GM13976 (cell line): ENCODE measurements at places on chromosomes 6 and 20.

DNA sequence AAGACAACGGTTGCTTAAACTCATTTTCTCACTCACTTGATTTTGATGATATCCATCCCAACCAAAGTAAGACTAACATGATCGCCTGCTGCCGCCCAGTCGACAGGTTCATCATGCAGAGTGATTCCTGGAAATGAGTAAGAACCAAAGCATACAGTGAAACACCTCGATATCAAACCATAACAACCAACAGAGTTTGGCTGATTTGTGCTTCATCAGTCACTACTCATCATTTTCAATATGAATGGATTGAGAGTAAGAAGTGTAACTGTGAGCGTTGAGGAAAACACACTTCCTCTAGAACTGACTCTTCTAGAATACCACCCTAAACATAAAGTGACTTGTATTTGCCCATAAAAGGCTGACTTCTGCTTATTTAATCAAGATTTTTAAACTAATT, 29.2 kb upstream of the ALDH8A1 start:
- peak; percentile 13 for DNase-seq

DNA sequence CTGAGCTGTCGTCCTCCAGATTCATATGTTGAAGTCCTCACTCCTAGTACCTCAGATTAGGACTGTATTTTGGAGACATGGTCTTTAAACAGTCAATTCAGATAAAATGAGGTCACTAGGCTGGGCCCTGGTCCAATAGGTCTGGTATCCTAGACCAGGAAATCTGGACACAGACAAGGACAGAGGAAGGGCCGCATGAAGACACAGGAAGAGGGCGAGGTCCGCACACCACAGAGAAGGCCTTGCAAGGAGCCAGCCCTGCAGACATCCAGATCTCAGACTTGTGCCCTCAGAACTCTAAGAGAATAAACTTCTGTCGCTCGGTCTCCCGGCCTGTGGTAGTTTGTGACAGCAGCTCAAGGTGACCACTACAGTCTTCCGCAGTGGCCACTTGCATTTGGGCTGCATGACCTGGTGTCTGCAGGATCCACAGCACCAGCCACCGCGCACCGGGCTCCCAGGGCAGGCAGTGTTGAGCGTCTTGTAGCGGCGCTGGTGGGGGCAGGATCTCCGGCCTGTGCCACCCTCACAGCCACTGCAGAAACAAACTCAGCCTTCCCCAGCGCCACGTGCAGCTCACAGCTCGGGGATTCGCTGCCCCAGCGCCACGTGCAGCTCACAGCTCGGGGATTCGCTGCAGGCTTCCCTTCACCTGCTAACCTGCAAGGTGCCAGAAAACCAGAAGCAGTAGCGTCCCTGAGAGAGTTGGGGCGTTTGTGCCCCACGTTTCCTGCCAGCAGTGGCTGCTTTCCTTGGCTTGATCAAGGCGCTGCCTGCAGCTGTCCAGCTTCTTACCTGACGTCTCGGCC, 6.0 kb upstream of the RBM38 start:
- no peak for DNase-seq

DNA sequence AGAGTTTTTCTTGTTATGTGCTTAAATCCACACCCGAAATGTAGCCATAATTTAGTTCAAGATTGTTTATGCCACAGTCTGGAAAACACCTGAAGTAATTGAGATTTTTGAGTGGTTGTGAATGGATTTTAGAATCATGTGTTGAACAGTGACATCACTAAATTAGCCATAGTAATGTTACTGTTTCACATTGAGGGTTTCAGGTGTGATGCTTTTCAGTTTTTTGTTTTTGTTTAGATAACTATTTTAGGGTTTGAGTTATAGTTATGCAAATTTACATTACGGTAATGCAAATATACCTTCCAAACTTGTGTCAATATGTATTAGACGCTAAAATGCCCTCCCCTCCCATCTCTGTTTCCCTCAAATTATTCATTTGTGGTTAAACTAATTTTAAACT, 22.9 kb downstream of the QKI start:
- DNase-seq = no peak

DNA sequence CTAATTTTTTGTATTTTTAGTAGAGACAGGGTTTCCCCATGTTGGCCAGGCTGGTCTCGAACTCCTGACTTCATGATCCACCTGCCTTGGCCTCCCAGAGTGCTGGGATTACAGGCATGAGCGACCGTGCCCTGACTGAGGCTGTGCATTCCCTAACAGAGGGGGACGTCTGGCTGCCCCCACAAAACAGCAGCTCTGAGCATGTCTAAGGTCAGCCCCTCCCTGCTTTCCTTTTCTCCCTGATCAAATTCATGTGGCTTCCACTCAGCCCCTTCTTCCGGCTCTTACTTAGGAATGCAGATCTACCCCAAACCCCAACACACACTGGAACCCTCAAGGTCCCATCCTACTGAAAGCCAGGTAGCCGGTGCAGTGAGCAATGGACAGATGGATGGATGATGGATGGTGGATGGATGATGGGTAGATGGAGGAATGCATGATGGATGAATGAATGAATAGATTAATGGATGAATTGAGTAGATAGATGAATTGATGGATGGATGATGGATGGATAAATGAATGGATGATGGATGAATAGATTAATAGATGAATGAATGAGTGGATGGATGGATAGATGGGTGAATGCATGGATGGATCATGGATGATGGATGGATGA, 91.5 kb upstream of the BHLHE23 start:
- no peak for DNase-seq

DNA sequence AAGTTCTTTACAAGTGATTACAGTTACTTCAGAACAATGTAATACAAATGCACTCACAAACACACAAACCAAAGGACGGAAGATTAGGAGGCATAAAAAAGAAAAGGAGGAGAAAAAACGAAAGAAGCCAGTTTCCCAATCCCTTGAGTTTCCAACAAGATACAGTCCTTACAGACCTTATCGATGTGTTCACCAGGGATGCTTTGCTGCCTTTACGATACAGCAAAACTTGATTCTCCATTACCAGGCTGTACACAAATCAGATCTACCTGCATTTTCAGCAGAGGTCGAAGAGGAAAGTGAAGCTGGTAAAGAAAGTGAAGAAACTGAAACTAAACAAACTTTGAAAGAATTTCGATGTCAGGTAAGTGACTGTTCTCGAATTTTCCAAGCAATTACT, 62.6 kb upstream of the SMIM8 start:
- DNase-seq = no peak

DNA sequence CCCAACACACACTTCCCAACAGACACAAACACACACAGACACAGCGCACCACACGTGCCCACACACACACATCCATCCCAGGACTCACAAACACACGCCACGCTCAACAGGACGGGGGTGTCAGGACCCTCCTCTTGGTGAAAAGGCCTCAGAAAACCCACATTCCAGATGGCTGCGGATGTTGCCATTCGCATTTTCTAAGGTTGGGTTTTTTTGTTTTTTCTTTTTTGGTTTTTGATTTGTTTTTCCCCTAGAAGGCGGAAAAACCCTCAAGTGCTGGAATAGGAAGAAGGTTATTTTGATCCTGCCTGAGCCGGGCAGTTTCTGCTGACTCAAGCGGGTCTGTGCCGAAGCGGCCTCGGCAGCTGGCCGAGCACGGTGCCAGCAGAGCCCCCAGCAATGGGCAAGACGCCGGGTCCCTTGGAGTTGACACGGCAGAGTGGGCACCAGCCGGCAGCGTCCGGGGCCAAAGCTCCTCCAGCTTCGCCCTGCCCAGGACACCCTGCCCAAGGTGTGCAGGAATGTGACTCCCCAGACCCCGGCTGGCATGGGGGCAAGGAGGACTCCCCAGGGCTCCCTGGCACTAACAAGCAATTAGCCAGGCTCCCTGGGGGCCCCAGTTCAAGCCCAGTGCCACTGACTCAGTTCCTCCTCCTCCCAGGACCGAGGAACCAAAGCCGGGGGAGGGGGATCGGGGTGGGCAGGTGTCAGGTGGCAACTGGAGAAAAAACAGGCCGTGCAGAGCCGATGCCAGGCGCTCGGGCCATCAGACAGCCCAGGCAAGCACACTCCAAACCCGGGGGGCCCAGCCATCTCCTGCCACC, 40.9 kb upstream of the ZBP1 start:
- DNase-seq = peak; percentile 26

- peak; percentile 91 for DNase-seq
Measured at GRCh38 chr6:37222125-37222967, 35.2 kb upstream of the TBC1D22B start.

- DNase-seq = no peak
Measured at GRCh38 chr6:7762760-7763159, 36.9 kb downstream of the BMP6 start.

GRCh38 chr6:90328004-90328403, 31.4 kb upstream of the BACH2 start:
- no peak for DNase-seq

DNA sequence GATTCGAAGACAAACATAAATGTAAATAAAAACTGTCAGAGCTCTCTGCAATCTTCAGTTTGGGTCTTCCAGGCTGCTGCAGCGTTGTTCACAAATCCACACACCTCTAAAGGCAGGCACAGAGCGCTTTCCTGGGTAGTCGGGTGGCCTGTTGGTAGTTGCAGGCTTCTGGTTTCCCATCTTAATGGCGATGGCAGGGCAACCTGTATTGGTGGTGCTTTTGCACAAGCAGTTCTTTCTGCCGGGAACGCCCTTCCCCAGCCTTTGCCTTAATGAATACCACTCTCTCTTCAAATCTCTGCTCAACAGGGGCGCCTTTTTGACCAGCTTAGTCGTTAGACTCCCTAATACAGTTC, 723 bp upstream of the IFT52 start:
- DNase-seq = peak; percentile 45

- DNase-seq = peak; percentile 29
Measured at GRCh38 chr6:30481211-30481964, 7.9 kb upstream of the HLA-E start.

- DNase-seq = no peak
Measured at GRCh38 chr6:4687989-4688947, 87.9 kb upstream of the CDYL start.

DNA sequence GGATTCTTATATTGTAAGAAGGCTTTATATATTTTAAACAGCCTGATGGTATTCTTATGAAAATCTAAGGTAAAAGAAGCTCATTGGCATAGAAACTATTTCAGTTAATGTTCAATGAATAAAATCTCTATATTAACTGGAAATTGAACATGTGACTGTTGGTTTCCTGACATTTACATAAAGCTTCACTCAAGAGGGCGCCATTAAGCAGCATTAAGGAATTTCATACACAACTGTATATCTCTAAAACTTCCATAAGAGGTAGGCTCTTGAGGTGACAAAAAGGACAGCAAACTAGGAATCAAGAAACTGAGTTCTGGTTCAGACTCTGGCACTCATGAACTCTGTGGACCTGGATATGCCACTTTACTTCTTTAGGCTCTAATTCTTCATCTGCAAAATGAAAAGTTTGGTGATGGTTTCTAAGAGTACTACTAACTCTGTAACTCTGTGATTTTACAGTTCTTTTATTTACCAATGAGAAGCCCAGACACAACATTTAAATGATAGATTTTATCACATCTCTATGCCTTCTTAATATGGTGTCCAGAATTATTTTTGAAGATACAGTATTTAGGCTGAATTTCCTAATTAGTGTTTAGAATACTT, 147.5 kb downstream of the FLRT3 start:
- no peak for DNase-seq

DNA sequence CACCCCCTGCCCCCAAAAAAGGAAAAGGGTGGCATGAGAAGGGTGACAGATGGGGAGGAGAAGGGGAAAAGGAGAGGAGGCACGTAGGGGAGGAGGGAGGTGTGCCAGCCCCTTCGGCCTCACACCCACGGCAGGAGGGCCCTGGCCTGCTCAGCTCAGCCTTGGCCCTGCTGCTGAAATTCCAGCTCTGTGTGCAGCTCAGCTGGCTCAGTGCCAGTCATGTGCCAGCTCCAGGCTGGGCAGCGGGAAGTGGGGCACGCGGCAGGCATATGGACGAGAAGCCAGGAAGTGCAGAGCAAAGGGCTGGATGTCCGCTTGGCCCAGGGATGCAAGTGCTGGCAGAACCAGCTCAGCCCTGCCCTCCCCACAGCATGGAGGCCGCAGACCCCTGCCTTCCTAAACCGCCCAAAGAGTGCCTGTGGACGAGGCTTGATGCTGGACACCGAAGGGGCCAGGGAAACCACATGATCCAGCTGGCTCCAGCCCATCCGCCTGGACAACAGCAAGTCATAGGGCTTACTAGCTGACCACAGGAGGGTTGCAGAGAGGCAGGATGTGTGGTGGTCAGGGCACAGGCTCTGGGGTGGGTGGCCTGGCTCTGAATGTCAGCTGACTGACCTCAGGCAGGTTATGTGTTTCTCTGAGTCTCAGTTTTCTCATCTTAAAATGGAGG, 60.2 kb downstream of the NOL4L start:
- DNase-seq = no peak

GRCh38 chr6:33977606-33978411, 168.1 kb downstream of the GRM4 start:
- no peak for DNase-seq

- no peak for DNase-seq
Measured at GRCh38 chr20:60060593-60060992, 102.4 kb downstream of the CDH26 start.

- no peak for DNase-seq
Measured at GRCh38 chr20:43765916-43766315, 39.1 kb upstream of the GTSF1L start.

DNA sequence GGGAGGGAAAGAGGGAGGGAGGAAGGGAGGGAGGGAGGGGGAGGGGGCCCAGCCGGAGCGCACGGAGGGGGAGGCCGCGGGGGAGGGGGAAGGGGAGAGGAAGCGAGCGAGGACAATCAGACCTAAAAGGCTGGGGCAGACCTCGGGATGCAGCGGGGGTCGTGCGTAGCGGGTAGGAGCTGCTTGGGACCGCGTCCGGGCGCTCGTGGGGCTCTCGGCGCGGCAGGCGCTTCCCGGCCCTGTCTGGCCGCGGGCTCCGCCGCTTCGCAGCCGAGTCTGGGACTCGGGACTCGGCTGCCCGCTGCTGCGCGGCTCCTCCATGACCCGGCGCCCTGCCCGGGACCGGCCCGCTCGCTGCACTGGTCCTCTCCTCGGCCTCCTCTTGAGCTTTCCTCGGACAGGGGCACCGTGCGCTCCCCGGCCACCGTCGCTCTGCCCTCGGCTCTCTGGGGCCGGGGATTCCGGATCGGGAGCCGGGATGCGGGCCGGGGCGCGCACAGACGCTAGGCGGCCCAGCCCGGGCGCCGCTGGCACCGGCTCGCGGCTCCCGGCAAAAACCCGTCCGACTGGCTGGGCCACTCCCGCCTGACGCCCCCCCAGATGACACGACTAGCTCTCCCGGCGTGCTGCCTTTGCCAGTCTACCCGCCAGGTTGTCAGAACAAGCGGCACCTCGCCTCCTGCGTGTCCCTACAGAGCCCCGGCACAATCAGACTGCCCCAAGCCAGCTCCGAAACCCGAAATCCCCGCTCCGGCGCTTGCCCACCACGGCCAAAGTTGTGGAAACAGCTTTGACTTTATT, 2.2 kb downstream of the TFAP2A start:
- DNase-seq = no peak

GRCh38 chr6:135974426-135974825, 122.9 kb downstream of the PDE7B start:
- DNase-seq = no peak
